ENCODE measurements at places on chromosomes 16 and 17. TPM values are rescaled to one million over a fixed set of nuclear protein-coding genes. Genes with fewer than 3 reads are reported as not detected.

GRCh38 chr16:58419241-58419990 is 27.1 kb downstream of the GINS3 start:
- no peak for DNase-seq

DNA sequence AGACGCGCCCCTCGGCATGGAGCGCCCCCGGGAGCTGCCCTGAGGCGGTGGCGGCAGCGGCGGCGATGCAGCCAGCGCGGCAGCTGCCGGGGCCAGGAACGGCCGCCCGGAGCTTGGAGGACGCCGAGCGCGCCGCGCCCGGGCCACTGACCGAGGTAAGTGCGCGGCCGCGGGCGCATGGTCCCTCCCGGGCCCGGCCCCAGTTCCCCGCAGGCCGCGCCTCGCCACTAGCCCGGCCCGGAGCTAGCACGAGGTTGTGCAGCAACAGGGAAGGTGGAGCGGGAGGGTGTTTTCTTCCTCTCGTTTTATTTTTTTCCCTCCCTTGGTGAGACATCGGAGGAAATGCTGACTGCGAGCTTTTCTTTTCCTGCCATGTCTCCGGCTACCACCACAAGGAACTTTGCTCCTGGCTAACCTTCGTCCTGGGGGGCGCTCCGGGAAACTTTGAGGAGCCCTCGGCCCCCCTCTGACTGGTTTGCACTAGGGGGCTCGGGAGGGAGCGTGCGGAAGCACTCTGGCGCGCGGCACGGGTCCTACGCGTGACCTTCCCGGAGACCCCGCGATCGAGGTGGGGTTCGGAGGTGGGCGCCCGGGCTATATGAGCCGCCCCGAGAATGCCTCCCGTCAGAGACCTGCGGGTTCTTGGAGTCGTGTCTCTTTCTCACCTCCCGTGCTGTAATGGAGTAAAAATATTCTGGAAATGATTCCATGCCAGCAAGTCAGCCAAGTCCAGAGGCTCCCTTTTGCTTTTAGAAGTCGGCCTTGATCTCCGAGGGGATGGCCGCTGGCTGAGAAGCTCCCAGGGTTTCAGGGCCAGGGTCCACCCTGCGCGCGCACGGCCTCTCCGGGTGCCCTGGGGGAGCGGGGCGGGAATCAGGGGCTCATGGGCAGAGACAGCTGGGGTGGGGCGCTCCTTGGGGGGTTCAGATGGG is 868 bp downstream of the KCNJ12 start:
- DNase-seq = no peak

GRCh38 chr16:77468831-77469230 is 34.0 kb upstream of the ADAMTS18 start:
- no peak for DNase-seq

GRCh38 chr17:50267074-50267841 is 7.0 kb upstream of the TMEM92 start:
- DNase-seq = no peak

GRCh38 chr16:68297908-68298307 is 12.8 kb downstream of the SLC7A6OS start:
- DNase-seq = no peak

- DNase-seq = no peak
Observed at GRCh38 chr17:13995856-13996271, 73.4 kb upstream of the COX10 start.

DNA sequence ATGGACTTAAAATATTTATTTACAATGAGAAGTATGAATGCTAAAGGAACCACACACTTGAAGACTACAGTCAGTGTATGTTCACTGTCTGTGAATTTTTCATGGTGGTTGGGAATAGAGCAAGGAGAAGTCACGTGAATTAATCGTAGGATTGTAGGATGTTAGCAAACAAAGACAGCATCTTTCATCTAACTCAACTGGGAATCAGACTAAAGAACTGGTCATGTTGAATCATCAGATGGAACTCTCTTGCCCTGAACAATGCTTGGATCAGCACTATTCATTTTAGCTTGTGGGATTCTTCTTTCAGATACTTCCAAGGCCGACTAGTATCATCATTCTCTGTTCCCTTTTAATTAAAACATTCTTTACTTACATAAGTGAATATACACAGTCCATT is 18.1 kb downstream of the KCNJ2 start:
- no peak for DNase-seq

The SLC4A1 gene
- polyA plus RNA-seq = 12.1 TPM

- DNase-seq = no peak
Observed at GRCh38 chr16:49348408-49349176, 25.0 kb upstream of the C16orf78 start.
